ENCODE measurements at places on chromosomes 5 and 9.

DNA sequence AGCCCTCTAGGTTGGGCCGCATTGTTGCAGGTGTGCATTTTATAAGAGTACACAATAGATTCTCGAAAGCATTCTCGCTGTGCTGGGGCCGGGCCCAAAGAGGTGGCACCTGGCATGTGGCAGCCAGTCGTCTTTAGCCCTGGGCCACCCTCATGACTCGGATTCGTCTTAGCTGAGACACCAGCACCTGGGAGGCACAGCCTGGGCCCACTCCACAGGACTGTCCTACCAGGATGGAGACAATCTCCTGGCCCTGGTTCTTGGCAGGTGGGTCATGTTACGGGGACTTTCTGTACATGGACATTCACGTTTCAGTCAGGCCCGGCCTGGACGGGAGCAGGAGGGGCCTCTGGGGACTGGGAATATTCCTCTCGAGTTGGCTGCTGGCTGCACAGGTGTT, 212.5 kb downstream of the FANCC start:
- DNase-seq: no peak

- no peak for DNase-seq
Measured at GRCh38 chr9:100112677-100113336, 13.8 kb downstream of the INVS start.

- DNase-seq: no peak
Measured at GRCh38 chr5:2091921-2092320, 209.2 kb upstream of the IRX4 start.

DNA sequence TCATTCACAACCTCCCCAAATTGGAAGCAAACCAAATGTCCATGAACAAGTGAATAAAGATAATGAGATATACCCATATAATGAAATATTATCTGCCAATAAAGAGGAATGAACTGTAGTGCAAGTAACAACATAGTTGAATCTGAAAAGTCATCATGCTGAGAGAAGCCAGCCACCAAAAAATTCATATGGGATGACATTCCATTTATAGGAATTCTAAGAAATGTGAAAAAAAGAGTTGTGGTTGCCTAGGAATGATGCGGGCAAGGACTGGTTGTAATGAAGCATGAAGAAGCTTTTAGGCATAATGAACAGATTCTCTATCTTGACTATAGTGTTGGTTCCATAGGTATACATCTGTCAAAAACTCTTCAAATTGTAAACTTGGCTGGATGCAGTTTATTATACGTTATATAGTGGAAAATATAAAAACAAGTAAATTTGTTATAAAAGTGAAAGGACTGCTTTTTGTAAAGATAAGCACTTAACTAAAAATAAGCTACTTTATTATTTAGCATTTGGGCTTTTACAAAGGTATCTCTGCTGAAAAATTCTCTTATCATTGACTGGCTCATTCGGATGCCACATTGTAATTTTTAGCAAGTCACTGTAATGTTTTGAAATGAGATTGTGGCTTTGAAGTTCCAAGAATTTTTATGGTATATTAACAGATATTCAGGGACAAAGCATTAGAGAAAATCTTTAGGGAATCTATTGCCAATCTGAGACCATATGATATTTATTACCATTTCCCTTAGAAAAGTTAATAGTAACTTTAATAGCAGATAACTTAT, 21.2 kb upstream of the TTC23L start:
- DNase-seq: no peak

DNA sequence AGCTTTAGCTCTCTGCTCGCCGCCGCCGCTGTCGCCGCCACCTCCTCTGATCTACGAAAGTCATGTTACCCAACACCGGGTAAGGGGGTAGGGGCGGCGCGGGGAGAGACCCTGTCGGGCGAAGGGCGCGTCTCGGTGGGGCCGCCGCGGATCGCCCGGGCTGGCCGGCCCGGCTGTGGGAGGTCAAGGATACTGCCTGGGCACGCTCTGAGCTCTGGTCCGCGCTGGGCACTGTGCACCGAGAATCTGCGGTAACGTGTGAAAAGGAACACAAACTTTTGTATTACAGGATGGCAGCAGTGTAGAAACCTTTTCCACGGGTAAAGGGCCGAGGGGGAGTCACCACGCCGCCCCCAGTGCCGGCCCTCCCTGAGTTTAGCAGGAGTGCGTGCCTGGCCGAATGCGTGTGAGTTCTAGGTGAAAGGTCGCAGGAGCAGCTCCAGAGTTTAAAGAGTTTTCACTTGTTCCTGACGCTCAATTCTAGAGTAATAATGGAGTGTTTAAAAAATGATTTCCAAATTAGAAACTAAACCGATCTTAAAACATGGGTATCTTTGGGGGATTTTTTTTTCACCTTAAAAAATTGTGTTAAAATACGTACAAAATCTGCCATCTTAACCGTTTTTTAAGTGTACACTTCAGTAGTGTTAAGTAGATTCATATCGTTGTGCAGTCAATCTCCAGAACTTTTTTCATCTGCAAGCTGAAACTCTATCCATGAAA, at the start of gene HSDL2:
HSDL2 (plus strand) TSS at position 7 of the 723 bp plus-strand sequence; CDS start at position 63, 56 bp downstream.
- peak; percentile 30 for DNase-seq
